ENCODE measurements at places on chromosomes 5 and 9. TPM values are rescaled to one million over a fixed set of nuclear protein-coding genes. Genes with fewer than 3 reads are reported as not detected.

LURAP1L gene
- total RNA-seq = 11.4 TPM

DNA sequence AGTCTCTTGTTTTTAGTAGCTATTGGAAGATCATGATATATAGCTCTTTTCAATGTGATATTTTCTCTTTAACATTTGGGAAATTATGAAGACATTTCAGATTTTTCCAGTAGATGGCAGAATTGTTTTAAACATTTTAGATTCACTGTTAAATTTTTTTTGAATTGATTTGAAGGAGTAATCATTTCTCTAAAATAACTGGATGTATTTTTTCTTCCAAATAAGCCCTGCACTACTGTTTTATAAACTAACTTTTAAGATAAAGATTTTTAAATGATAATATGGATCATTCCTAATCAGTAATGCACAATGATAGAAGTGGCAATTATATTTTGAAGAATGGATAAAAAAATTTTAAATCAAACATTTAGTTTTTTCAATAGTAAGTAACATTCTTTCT, 14.2 kb downstream of the NDUFAF2 start:
- no peak for DNase-seq

SRP19 gene
- total RNA-seq = 61.9 TPM

LCP2 gene
- total RNA-seq = 7.2 TPM

UAP1L1 gene
- 3.6 TPM for total RNA-seq

TSLP gene
- total RNA-seq = 0.83 TPM

SPATA31A3 gene
- not detected for total RNA-seq

CER1 gene
- total RNA-seq = not detected

DNA sequence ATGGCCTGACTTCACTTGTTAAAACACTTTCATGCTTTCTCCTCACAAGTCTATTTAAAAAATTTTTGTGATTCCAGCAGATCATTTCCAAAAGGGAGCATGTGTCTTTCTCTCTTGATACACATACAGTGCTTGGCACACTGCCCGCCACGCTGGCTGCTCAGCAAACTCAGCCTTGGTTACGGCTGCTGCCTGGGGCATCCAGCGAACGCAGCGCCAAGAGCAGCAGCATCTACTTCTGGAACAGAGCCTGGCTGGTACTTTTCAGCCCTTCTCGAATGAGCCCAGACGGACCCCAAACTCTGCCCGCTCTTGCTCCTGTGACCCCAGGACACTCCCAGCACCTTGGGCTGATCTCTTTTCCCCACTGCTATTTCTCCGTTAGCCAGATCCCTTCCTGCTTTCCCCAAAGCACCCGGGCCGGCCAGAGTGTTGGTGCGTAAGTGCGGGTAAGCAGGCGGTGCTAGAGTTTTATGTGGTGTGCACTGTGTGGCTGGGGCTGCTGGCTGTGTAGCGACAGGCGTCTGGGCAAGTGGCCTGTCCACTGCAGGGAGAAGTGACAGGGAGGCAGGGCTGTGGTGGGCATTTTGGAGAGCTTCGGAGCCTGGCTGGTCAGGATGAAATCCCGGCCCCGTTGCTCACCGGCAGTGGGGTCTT, 73.2 kb downstream of the SH3PXD2B start:
- no peak for DNase-seq

DNA sequence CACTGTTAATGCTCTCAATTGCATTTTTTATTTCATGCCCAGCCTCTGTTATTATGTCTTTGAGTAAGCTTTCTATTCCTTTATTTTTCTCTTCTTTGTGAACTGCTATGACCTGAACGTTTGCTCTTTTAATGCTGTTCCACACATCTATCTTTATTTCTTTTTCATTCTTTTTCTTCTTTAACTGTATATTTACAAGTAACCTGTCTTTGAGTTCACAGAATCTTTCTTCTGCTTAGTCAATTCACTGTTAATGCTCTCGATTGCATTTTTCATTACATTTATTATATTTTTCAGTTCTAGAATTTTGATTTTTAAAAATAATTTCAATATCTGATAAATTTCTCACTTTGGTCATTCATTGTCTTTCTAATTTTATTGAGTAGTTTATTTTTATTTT, 316.3 kb upstream of the MEF2C start:
- no peak for DNase-seq

DNA sequence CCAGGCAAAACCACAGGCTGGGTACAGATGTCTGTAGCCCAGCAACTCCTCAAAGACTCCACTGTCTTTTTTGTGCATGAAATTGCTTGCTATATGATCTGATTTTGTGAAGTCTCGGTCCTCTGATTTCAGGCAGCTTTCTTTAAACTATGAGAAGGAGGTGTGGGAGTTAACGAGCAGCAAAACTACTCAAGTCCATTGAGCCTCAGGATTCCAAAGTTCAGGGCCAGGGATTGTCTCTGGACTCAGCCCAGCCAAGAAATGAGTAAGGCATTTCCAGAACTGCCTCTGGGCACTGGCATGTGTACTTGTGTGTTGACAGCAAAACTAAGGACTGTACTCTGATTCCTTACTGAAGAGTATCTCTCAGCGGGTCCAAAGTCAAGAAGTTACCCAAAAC, 53.4 kb upstream of the GLIS3 start:
- DNase-seq = peak; percentile 66

DNA sequence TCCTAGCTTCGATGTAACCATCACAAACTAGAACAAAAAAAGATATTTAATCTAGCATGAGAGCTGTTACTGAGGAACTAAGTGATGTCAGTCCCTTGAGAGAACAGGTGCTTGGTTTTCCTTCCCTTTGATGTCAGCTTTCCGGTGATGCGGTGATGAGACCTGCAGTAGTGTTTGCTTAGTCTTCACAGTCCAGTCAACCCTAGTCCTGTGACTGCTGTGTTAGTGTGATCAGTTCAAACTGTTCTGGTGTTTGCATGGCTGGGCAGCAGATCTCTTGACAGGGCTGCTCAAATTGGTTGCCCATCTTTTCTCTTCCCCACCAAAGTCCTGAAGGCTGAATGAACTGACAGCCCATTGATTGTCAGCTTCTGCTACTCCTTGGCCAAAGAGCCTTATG, 608.6 kb upstream of the DAB2 start:
- no peak for DNase-seq

B4GALT1 gene
- total RNA-seq = 39.6 TPM

- no peak for DNase-seq
These were observed 30.3 kb upstream of the HMGCR start for GRCh38 chr5:75306746-75307145.

- no peak for DNase-seq
These were observed 316.8 kb downstream of the BRINP1 start for GRCh38 chr9:119052339-119053030.

C9orf153 gene
- total RNA-seq = not detected

- DNase-seq = no peak
These were observed 636.1 kb downstream of the KIF4B start for GRCh38 chr5:155649666-155650065.

- no peak for DNase-seq
These were observed 45.7 kb downstream of the PIP5K1B start for GRCh38 chr9:68750786-68751185.

GRCh38 chr5:124054564-124054963, 542.6 kb downstream of the CSNK1G3 start:
- DNase-seq = no peak

PDE8B gene
- total RNA-seq = 0.86 TPM
